Fibroblast of skin of right biceps (primary cell): ENCODE measurements at places on chromosomes 2 and 18.

GRCh38 chr2:26336719-26337118 lies 9.2 kb upstream of the SELENOI start:
- no peak for DNase-seq

GRCh38 chr18:10949655-10950054 lies 199.7 kb downstream of the PIEZO2 start:
- no peak for DNase-seq

DNA sequence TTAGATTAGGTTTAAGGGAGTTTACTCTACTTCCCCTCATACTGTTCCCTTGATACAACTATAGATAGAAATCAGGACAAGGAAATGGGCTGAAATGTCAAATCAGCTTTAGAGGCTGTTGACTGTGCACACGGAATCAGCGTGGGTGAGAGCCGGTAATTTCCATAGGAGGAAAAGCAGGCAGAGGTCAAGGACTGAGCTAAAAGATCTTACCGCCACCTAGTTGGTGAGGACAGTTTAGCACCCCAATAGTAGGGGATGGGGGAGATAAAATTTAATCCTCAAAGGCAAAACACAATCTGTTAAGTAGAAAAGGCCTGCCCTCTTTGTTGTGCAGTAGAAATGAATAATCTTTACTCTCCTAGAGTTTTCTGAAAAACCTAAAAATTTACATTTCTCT lies 1154.5 kb upstream of the CHAC2 start:
- no peak for DNase-seq

GRCh38 chr2:1518331-1518803 lies 105.1 kb downstream of the TPO start:
- DNase-seq = no peak

- DNase-seq = peak; percentile 89
Observed at GRCh38 chr2:182593394-182593975, 122.6 kb upstream of the DNAJC10 start.

DNA sequence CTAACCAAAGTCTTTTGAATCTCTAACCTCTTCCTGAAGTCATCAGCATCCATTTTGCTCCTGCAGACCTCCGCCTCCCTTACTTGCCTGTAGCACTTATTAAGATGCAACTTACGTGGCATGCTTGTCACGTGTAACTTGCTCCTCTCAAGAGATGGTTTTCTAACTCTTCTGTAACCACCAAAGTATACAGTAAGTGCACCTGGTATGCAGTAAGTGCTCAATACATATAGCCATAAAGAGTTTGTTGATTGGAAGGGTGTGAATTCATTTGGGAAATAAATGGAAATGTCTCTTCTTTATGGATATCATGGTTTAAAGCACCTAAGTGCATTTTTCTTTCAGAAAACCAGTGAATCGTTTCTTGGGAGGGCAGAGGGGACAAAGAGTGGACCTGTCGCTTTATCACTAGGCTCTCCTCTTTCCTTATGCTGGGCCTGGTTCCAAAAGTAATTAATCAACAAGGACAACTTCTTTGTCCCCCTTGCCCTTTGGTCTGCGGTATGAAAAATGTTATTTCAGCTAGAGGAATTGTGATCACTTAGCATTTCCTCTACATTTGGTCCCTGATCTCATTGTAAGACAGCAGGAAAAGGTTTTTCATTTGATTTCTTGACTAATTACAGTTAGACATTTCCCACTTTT lies 370.0 kb upstream of the SPRED2 start:
- DNase-seq = no peak

DNA sequence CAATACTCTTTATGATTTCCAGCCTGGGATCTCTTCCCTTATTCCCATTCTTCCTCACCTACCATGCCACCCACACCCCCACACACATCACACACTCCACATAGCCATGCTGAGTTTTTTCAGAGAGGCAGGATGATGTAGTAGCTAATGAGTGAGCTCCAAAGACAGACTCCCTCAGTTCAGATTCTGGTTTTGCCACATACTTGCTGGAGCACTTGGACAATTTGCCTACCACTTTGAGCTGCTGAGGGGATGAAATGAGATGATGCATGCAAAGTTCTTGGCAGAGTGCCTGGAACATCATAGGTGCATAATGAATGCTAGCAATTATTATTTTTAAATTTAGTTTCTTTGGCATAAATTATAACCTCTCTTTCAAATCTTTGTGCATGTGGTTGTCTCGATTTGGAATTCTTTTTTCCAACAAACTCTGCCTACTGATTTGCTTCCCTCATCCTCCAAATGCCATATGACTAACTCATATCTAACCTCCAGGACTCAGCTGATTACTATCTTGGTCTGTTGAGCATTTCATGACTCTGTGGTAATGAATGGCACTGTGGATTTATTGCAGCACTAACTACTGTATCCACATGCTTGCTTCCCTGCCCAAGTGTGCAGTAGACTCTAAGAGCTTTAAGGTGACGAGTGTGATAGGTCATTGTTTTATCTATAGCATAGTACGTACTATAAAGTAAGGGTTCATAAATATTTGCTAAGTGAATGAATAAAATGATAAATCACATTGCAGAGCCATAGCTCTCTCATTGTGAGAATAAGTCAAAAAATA lies 99.1 kb downstream of the TACR1 start:
- DNase-seq = peak; percentile 98

DNA sequence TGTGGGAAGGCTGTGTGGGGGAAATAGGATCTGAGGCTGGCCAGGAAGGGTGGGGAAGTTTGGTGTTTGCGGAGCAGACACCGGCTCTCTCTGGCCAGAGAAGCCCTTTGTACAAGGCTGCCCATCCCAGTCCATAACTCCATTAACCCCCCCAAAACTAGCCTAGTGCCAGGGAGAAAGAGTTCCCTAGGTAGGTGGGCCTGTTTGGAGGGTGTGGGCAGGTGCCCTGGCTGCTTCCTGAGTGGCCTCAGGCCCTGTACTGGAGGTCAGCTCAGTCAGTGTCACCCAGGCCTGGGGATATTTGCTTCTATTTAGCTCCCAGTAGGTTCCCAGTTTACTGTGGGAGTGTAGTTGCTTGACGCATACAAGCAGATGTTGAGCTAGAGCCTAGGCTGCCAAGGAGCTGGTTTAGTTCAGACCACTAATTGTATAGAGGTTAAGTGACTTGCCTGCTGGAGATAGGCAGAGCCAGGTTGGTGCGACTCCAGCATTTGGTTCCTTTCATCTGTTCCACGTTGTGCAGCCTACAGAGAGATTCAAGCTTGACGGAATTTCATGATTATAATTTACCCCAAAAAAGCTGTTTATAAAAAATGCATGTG lies 2.9 kb upstream of the GREB1 start:
- DNase-seq = no peak

DNA sequence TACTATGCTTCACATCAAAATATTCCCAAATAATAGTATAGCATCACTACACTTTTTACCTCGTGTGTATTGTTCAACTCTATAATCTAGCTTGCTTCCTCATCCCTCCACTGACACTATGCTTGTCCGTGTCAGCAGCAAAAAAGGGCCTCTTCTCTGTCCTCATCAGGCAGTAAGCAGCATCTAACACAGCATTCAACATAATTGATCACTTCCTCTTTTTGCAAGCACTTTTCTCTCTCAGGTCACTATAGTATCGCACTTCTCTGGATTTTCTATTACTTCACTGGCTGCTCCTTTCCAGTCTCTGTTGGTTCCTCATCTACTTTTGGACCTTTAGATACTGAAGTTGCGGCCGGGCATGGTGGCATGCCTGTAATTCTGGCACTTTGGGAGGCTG lies 64.9 kb upstream of the ZSWIM2 start:
- DNase-seq = no peak

DNA sequence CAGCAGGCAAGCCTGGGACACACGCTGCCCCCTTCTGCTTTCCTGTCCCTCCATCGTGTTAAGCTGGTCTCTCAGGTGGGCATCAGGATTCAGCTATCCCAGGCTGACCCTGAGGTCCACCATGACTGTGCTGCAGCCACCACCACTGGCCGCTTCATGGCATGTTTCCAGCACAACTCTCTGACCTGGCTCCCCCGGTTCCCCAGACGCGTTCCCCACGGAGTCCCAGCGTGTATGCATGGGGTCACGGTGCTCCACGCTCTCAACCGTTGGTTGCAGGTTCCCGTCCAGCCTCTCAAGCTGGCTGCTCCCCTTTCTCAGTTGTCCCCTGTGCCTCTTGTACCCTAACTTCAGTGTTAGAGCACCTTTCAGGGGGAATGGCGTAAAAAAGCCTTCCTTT lies 20.3 kb downstream of the HPCAL1 start:
- DNase-seq = no peak

DNA sequence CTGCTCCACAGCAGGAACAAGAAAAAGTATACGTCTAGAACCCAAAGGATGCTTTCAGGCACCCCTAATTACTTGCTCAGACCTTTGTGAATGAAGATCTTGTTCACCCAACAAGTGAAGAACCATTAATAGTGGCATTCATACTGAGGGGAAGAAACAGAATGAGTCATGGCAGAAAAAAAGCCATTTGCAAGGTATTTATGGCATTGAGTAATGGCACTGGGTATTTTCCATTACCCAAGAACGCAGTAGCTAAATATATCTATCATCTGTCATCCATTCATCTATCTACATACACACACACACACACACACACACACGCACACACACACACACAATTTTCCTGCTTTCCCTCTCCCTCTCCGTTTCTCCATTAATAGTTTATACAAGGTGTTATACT lies 56.4 kb upstream of the XIRP2 start:
- no peak for DNase-seq

GRCh38 chr2:239393388-239393940 lies 7.4 kb downstream of the HDAC4 start:
- no peak for DNase-seq

GRCh38 chr2:205783872-205784499 lies 101.7 kb downstream of the NRP2 start:
- no peak for DNase-seq

GRCh38 chr2:131127076-131127475 lies 21.9 kb downstream of the PLEKHB2 start:
- DNase-seq = no peak

GRCh38 chr2:8563814-8564474 lies 117.9 kb upstream of the ID2 start:
- no peak for DNase-seq

GRCh38 chr2:12543978-12544558 lies 172.7 kb upstream of the TRIB2 start:
- DNase-seq = peak; percentile 70
